ENCODE measurements at places on chromosomes 3 and 15.

DNA sequence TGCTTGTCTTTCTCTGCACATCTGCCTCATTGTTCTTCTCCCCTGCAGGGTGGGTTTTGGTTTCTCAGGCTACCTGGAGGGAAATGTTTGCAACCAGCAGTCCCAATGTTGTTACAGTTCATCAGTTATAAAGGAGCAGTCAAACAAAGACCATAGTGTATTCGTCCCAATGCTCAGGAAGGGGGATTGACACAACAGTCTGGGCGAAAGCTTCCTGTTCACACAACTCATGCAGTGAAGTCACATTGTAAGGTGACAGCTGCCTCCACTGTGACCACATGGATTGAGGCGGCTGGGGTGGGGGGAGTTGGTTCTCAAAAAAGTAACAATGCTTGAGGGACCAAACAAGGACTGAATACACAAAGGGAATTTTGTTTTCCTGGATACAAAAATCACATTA is 28.8 kb upstream of the TF start:
- no peak for DNase-seq

- DNase-seq, result no peak
Measured at GRCh38 chr3:23580096-23580713, 225.6 kb upstream of the UBE2E1 start.

DNA sequence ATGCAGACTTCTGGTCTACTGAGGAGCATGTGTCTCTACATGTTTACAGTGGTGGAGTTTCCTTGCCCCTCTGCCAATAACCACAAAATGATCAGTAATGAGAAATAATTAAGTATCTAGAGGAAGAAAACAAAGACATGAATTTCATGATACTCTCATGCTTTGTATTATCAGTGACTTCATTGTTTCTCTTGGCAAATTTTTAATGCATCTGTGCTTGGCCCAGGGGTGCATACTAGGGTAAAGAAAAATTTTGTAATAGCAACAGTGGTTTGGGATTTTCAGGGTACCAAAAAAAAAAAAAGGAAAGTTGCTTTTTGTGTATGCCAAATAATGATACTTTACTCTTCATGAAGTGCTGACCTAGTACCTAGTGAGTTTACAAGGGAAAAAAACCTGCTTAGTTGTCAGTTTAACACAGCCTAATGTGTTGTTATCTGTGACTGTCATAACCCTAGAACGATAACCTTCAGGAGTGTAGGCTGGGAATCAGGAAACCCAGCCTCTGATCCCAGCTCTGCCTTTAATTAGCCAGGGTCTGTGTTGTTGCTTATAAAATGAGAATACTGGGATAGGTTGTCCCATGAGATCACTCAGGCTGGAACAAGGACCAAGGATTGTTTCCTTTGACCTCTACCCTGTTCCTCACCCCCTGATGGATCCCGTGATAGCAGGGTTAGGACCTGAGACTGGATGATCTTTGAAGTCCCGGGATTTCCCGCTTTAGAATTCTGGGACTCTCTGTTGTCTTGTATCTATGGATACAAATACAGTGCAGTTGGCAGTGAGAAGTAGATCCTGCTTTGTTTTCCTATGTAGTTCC is 117.5 kb downstream of the CMSS1 start:
- peak; percentile 56 for DNase-seq

DNA sequence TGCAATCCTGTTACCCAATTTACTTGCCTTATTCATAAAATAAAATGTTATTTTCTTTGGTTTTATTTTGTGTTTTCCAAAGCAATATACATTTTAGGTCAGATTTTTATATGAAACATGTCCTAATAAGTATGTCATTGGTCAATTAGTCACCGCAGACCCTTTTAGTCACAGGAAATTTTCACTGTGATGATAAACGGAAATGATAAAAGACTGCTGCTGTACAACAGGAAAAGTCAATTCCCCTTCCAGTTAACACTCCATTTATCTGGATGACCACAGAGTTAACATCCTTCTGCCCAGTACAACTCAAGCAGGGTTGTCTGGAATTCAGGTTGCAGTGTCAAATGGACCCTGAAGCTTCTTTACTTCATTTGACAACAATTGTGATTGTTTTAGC is 175.2 kb downstream of the LSAMP start:
- no peak for DNase-seq

- DNase-seq, result peak; percentile 71
Measured at GRCh38 chr15:96416934-96417759, 86.6 kb downstream of the NR2F2 start.

DNA sequence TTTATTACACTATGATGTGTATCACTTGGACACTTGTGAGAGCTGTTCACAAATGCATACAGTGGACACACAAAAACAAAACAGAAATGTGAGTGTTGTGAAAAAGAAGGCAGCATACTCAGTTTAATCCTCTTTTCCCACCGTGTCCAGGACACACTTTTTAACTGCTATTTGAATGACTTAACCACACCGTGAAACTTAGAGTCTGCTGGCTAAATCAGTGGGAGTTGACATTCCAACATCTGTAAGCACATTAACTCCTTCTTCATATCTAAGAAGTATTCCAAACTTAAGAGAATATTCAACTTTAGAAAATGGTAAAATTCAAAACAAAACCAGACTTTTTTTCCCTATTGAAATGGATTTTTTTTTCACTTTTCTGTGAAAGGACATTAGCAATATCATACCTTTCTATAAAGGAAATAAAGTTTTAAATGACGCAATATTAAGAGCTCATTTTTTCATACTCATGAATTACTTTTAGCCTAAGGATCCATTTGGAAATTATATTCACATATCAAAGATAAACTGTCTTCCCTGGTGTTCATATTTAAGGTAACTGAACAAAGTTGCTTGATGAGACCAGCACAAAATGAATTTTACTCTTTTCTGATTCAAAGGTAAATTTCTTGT is 316.6 kb downstream of the RBMS3 start:
- DNase-seq, result no peak

GRCh38 chr3:179256813-179257212 is 5.9 kb upstream of the KCNMB3 start:
- no peak for DNase-seq

GRCh38 chr3:109072194-109072593 is 45.7 kb downstream of the MORC1 start:
- DNase-seq, result no peak

- no peak for DNase-seq
Measured at GRCh38 chr3:102400142-102400541, 34.7 kb upstream of the ZPLD1 start.

DNA sequence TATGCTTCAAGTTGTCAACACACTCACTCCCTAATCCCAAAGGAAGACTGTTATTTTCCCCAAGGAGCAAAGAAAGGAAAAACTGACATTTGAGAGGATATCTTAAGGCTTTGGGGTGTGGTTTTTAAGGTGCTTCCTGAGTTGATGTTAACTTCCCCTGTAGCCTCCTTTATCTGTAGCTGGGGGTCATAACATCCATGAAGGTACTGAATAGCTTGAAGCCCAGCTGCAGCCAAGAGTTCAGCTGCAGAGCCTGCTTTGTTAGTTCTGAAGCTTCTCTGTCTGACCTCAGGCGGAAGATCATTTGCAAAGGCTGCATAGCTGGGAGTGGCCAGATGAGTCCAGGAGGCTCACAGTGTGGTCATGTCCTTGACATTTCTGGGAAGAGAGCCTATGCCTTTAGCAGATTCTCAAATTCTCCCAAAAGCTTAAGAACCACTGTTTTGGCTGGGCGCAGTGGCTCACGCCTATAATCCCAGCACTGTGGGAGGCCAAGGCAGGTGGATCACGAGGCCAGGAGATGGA is 165.4 kb downstream of the SV2B start:
- peak; percentile 30 for DNase-seq

- DNase-seq, result no peak
Measured at GRCh38 chr3:41129731-41130130, 69.6 kb upstream of the CTNNB1 start.

GRCh38 chr3:52216585-52217408 is 8.6 kb downstream of the TLR9 start:
- DNase-seq, result no peak

GRCh38 chr15:75431682-75432081 is 19.8 kb downstream of the SIN3A start:
- no peak for DNase-seq

- DNase-seq, result no peak
Measured at GRCh38 chr3:134094491-134094890, 64.8 kb upstream of the SLCO2A1 start.

DNA sequence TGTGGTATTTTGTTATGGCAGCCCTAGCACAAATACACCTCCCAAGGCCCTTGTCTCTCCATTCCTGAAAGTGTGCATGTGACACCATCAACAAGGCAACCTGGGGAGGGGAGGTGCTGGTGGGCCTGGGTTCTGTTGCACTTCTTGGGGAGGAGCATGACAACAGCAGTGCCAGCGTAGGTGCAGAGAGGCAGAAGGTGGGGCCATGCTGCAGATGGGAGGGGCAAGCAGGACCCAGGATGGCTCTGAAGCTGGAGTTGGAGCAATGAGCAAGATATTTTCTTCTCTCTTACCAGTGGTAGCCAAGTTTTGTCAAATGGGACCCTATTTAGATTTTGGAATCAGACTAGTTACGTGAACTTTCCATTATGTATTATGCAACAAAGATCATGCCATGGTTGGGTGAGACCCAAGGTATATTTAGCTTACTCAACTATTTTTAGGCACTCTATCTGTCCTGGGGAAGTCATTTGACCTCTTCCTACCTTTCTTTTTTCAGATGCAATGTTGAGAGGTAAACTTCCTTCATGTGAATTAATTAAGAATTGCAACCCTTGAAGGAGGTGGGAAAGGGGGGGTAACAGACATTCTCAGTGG is 3.4 kb downstream of the FYCO1 start:
- DNase-seq, result no peak

GRCh38 chr3:159904911-159905310 is 83.7 kb upstream of the IL12A start:
- DNase-seq, result no peak

DNA sequence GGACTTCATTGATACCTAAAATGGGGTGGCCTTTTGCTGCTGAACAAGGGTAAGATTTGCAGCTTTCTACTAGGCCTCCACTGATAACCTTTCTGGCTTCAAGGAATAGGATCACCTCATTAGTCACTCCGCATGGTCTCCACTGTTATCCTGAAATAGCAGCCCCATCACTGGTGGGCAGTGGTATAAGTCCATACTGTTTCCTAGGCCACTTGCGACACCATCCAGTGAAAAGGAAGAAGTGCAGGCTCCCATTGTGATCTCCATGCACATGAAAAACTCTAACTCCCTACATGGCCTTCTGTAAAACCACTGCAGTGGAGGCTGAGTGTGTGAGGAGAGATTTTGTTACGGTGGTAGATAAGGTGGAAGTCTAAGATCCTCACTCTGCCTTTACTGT is 1455.9 kb downstream of the SI start:
- DNase-seq, result peak; percentile 66

DNA sequence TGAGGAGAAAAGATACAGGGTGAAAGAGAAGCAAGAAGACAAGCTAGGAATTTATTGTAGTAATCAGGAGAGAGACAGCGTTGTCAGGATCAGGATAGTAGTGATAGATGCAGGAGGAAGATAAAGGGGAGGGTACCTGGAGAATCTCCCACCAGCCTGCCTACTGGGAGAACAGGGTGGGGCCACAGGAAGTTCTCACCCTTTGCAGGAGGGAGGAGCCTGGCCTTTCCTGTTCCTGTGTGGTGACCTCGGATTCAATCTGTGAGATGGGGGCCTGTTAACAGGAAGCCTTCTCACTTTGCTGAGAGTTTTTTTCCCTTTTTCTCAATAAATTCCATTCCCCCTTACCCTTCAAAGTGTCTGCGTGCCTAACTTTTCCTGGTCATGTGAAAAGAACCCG is 37.6 kb downstream of the GMPS start:
- no peak for DNase-seq

GRCh38 chr15:52241489-52241888 is 50.3 kb upstream of the GNB5 start:
- DNase-seq, result no peak

DNA sequence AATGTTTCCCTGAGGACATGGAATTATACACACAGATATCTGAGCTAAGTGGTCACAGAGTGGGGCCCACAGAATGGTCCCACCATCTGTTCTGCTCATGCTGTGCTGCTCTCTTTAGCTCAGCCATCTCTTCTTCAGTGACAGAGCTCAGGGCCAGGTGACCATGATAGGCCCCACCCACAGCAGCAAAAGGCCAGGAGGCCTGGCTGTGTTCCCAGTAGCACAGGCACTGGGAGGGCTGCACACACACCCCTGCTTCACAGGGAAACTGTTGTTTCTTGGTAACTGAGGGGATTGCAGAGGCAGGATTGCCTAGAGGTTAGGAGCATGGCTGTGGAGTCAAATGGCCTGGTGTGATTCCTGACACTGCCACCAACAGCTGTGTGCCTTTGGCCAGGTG is 4.8 kb upstream of the FBXW12 start:
- DNase-seq, result peak; percentile 15

DNA sequence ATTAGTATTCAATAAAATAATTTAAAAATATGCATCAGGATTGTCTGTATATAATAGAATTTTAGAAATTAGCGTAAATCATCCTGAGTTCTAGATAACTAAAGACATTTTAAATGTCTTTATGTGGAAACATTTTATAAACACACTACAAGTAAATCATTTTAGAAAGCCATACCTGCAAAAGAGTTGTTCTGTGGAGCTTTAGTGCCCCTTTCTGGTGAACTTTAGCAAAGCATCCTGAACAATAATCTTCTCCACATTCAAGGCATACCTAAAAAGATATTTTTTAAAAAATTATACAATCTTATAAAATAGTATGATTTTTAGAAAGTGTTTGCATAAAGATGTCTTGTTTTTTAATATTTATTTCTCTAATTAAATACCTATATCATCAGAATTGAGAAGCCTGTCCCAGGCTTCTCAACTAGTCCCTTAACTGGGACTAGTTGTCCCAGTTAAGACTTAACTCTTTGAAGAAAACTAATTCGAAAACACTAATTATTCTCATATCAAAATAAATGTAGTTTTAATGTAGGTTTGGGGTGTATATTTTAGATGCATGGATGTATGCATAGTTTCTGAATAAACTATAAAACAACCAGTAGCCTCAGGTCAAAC is 29.7 kb downstream of the ZBBX start:
- peak; percentile 73 for DNase-seq

GRCh38 chr3:133137042-133137996 is 99.1 kb downstream of the TMEM108 start:
- DNase-seq, result no peak

DNA sequence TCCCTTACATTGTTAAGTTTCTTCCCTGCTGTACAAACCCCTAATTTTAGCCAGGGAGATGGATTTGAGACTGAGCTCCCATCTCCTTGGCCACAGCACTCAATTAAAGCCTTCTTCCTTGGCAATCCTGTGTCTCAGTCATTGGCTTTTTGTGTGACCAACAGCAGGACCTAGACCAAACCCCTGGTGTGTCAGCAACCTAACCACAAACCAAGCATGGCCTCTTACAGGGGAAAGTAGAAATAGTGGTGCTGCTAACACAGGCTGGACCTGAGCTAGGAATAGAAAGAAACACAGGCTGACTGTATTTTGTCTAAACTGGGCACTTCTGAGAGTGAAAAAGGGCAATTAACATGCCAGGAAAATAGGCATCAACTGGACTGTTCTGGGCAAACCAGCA is 37.9 kb downstream of the PPCDC start:
- DNase-seq, result no peak

DNA sequence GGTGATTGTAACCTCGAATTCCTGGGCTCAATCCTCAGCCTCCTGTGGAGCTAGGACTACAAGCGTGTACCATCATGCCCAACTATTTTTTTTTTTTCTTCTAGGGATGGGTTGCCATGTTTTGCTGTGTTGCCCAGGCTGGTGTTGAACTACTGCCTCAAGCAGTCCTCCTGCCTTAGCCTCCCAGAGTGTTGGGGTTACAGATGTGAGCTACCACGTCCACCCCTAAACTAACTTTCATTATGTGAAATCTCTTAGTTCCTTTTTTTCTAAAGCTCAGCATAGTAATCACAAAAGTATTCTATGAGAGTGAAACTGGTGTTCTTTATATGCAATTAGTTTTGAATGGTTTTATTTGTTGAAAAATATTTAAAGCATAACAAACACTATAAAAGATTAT is 92.1 kb downstream of the XRN1 start:
- DNase-seq, result no peak
